Esophagus squamous epithelium (tissue), 5 donors: ENCODE measurements at places on chromosomes 4 and X. TPM values are rescaled to one million over a fixed set of nuclear protein-coding genes. Genes with fewer than 3 reads are reported as not detected.

- H3K4me3 ChIP-seq = peak overlapping the region; percentile 91
- no peaks in the 10 kb centered on the region for H3K27me3 ChIP-seq
- peaks cover 14% of the 10 kb centered on the region for H3K36me3 ChIP-seq
- H3K27ac ChIP-seq = peak overlapping the region; percentile 98
These were observed 778 bp downstream of the CASP3 start for GRCh38 chr4:184648313-184649025.

DNA sequence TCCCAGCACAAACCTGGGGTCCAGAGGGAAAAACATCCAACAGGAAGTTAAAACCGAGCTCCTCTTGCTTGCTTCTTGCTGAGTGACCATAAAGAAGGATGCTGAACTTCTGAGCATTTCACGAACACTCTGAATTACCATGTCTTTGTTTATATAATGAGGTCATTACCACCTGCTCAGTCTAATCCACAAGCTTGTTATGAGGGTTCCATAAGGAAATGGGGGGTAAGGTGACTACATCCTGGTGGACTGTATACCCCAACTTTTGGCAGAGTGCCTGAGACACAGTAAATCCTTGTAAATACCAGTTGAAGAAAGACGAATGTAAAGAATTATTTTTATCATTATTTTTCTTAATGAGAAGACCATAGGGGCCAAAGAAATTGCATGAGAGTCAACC is 16.8 kb downstream of the CCDC149 start:
- H3K4me1 ChIP-seq = no peaks in the 10 kb centered on the region
- H3K4me3 ChIP-seq = no peak overlapping the region
- no peak for DNase-seq
- H3K27me3 ChIP-seq = no peaks in the 10 kb centered on the region

- H3K27me3 ChIP-seq = no peaks in the 10 kb centered on the region
- H3K4me1 ChIP-seq = peaks cover 6% of the 10 kb centered on the region
- H3K27ac ChIP-seq = no peak overlapping the region
- no peak overlapping the region for H3K4me3 ChIP-seq
- DNase-seq = no peak
These were observed 293.5 kb upstream of the HS3ST1 start for GRCh38 chr4:11722223-11722622.

DNA sequence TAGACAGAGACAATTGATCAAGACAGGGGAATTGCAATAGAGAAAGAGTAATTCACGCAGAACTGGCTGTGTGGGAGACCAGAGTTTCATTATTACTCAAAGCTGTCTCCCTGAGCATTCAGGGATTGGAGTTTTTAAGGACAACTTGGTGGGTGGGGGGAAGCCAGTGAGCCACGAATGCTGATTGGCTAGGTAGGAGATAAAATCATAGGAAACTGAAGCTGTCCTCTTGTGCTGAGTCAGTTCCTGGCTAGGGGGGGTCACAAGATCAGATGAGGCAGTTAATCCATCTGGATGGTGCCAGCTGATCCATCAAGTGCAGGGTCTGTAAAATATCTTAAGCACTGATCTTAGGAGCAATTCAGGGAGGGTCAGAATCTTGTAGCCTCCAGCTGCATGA is 358.6 kb downstream of the GPM6A start:
- no peaks in the 10 kb centered on the region for H3K4me1 ChIP-seq
- no peaks in the 10 kb centered on the region for H3K27me3 ChIP-seq
- no peak for DNase-seq
- H3K36me3 ChIP-seq = no peaks in the 10 kb centered on the region
- H3K4me3 ChIP-seq = no peak overlapping the region

PDE6B gene
- total RNA-seq = 2.7 TPM

- H3K4me3 ChIP-seq = no peak overlapping the region
- no peaks in the 10 kb centered on the region for H3K27me3 ChIP-seq
- no peaks in the 10 kb centered on the region for H3K36me3 ChIP-seq
- H3K4me1 ChIP-seq = no peaks in the 10 kb centered on the region
- no peak overlapping the region for H3K27ac ChIP-seq
- DNase-seq = no peak
These were observed 415.7 kb upstream of the NDST4 start for GRCh38 chr4:115529126-115529525.

- H3K27me3 ChIP-seq = no peaks in the 10 kb centered on the region
- no peak overlapping the region for H3K4me3 ChIP-seq
- H3K36me3 ChIP-seq = no peaks in the 10 kb centered on the region
- H3K27ac ChIP-seq = no peak overlapping the region
- no peak for DNase-seq
These were observed 62.2 kb upstream of the SPANXD start for GRCh38 chrX:141760761-141761160.

- no peak overlapping the region for H3K4me3 ChIP-seq
- no peak overlapping the region for H3K27ac ChIP-seq
- H3K27me3 ChIP-seq = no peaks in the 10 kb centered on the region
These were observed 114.9 kb upstream of the GPRIN3 start for GRCh38 chr4:89422441-89422990.

FAM120C gene
- total RNA-seq = 9.2 TPM

GRPR gene
- not detected for total RNA-seq

FAAH2 gene
- 7.2 TPM for total RNA-seq
